ENCODE measurements at places on chromosomes 7 and 10.

DNA sequence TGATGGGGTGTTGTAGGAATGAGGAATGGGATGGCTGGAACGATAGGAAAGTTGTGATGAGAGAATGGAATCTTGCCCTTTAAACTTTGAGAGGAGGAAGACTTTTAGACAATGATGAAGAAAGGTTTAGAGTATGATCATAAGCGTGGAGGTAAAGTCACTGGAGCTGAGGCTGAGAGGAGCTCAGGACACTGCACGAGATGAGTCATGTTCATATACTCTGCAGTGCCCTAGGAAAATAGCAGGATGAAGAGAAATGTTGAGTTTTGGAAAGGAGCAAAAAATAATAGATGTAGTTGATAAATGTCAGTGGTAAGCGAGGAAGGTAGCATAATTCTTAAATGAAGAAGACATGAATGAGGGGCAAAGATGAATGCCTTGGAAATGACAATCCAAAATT is 28.3 kb upstream of the CUL1 start:
- no peak for DNase-seq

- DNase-seq: peak; percentile 17
Measured at GRCh38 chr7:144404946-144405345, 1.5 kb upstream of the NOBOX start.

- peak; percentile 18 for DNase-seq
Measured at GRCh38 chr10:86900955-86901354, 56.5 kb downstream of the MMRN2 start.

GRCh38 chr7:111568419-111568818 is 6.1 kb upstream of the IMMP2L start:
- no peak for DNase-seq

DNA sequence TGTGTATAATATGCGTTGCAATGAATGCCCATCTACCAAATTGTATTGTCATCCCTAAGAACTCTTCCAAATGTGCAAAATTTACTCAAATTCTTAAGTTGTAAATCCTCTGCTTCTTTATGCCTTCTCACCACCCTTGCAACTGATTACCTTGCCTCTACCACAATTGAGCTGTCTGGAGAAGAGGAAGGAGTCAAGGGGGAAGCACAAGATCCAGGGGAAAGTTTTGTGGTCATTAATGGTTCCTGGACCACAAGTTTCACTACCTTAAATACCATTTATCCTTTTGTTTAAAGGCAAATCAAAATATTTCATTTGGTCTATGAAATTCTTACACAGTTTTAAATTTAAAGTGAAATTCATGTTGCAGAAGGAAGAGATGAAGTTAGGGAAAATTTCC is 16.7 kb downstream of the CRPPA start:
- DNase-seq: no peak

GRCh38 chr10:99560277-99561126 is 27.8 kb downstream of the NKX2-3 start:
- DNase-seq: peak; percentile 17

GRCh38 chr7:128794020-128794419 is 2.3 kb downstream of the CCDC136 start:
- no peak for DNase-seq

GRCh38 chr7:26193432-26194207 is 6.9 kb downstream of the HNRNPA2B1 start:
- DNase-seq: no peak

GRCh38 chr10:62844280-62845011 is 28.3 kb upstream of the EGR2 start:
- no peak for DNase-seq

DNA sequence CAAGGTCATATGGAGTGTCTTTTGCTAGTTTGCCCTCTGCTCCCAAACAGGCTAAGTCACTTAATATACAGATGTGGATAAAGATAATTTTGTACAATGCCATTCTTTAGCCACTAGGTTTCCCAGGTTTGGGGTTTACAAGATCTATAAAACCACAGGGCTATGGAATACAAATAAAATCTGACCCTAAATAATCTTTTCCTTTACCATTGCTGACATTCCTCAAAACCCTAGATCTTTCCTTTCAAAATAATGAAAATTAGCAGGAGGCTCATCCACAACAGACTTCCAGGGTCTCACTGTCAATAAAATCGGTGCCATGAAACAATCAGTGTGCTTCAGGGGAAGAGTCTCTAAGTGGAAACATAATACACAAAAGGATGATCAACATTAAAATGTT is 148.4 kb downstream of the CPEB3 start:
- DNase-seq: no peak

DNA sequence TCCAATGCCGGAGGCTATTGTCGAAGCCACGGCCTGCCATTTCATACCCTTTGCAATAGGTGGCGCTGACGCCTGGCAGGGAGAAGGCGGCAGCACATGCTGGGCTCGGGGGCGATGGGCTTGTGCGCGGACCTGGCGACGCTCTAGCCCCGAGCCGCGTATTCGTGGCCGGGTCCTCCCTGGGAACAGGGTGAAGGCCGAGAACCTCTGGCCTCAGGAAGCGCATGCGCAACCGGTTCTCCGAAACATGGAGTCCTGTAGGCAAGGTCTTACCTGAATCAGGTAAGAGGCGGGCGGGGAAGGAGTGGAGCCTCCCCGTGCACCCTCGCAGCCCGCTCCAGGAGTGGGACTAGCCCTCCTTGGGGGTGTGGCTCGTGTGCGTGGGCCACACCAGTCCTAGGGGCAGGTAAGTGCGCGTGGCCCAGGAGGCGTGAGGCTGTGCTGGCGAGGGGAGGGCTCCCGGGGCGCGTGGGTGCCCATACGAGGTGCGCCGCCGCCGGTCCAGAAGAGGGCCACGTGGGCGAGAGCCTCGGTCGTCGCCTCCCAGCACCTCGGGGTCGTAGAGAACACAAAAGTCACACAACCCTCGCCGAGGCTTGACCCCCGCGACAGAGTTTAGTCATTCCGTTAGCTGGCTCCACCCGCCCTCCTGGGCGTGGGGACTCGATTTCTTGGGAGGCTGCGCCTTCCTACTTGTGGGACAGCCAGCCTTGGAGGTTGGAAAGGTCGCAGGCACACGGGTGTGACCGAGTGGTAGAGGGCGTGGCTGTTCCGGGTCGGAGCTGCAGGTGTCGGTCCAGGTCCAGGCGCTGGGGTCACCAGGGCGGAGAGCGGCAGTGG is 5.6 kb upstream of the MEST start:
- no peak for DNase-seq

DNA sequence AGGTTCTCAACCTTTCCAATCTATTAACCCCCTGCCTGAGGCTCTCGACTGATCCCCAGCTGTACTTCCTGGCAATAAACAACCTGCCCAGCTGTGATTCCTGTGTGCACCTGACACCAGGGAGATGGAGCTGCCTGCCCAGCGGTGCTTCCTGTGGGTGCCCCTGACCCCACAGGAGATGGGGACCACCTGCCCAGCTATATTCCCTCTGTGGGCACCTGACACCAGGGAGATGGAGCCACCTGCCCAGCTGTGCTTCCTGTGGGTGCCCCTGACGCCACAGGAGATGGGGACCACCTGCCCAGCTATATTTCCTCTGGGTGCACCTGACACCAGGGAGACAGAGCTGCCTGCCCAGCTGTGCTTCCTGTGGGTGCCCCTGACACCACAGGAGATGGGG is 184.0 kb downstream of the DIP2C start:
- DNase-seq: no peak

DNA sequence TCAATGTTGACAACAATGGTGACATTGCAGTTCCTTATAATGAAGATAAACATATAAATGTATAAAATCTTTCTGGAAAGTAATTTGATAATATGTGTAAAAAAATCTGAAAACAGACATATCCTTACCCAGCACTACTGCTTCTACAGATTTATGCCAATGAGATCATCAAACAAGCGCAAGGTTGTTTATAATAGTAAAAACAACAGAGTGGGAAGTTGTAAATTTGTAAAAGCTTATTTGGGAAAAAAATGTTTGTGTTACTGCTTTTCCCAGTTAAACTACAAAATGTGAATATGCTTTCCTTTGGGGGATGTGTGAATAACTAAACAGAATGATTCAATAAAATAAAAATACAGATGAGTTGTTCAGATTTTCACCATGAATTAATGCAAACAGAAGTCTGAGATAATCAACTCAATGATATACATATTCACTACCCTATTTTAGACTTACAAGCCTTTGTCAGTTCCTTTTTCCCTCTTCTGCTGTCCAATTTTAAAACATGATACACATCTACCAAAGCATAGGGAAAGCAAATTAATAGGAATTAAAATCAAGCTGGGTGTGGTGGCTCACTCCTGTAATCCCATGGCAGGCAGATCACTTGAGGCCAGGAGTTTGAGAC is 82.1 kb downstream of the USP6NL start:
- DNase-seq: no peak

DNA sequence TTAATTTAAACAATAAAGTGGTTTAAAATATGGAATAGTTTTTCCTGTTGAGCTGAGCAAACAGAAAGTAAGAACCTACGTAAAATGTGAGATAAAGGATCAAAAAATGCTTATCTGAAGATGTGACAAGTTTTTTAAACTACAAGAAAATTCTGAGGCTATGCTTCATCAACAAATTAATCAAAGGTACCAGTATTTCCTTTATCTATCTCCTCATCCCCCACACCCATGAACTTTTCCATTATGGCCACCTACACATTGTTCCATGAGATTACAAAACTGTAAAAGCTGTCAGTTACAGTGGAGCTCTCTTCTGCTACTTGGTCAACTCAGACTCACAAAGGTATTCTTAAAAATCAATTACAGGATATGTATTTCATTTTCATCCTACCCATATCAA is 77.4 kb downstream of the ARHGAP12 start:
- no peak for DNase-seq

DNA sequence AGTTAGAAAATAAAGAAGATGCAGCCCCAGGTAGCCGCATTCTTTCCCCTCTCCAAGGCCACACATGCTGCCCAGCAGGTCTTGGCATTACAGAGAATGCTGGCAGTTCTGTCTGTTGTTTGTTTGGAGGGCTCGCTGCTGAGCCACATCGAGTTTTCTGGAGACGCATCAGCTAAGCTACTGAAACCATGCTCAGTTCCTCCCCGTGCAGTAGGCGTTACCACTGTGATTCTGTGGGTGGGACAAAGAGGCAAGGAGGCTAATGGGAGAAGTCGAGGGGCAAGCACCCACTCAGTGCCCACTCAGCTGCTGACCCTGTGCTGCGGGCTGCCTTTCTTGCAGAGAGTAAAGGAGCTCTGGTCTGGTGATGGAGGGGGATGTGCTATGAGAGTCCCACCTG is 15.5 kb upstream of the GTPBP4 start:
- DNase-seq: no peak

DNA sequence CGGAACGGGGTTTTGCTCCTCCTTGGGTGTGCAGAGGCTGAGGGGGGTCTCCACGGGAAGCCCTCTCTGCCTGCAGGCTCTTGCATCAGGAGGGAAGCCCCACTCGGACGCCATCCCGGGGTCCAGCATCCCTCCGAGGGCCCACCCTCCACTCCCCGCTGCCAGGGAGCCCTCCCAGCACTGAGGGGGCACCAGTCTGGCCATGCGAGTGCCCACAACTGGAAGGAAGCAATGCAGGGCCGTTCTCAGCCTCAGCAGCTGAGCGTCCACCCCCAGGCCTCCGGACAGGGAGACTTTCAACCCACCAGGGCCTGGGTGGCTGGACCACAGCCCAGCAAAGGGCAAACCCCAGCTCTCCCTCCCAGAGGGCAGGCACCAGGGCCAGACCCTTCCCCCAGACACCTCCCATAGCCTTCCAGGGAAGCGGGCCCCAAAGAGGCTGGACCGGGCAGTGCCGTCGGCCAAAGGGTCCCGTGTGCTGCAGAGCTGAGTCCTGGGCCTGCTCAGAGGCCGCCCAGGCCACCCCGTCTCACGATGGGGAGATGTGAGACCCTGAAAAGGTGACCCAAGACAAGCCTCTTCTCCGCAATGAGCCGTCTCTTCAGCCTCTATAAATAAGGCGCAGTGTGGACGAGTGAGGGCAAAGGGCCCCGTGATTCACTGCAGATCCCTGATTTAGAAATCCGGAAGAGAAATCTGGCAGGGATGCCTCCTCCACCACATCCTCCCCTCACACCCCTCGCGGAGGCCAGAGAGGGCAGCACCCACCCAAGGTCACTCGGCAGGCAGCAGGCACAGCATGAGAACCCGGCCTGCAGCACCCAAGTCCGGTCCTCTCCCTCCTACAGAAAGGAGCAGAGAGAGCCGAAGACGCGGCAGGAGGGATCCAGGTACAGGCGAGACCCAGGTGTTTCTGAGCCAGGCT is 81.9 kb upstream of the DNAAF5 start:
- no peak for DNase-seq

DNA sequence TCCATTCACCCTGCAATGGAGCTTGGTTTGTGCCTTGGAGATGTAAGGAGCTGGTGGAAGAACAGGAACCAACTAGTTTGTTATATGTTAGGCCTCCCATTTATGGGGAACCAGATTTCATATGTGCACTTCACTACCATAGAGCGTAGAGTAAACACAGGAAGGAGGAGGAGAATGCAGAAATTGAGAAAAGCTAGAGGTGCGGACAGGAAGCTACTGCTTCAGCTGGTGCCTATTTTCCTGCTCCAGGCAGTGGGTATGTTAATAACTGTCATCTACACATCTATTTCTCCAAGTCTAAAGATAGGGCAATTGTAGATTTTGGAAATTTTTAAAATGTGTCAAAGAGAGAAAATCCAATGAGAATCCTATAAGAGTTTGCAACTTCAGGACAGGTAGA is 482.2 kb downstream of the PLXDC2 start:
- DNase-seq: no peak

DNA sequence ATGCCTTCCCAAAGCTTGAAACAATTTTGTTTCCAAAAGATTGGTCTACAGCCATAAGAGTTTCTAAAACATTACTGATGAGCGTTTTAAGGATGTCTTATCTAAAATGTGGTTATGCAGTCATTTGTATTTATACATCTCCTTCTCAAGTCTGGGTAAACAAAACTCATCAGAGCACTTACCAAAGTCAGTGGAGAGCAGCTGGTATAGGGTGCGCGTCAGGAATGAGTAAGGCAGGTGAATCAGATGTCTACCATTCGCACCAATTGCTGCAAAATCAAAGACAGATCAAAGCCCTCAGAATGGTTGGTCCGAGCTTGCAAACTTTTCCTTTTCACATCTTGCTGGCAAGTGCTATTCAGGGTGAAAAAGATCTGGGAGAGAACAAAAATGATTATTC is 65.6 kb upstream of the FAM171A1 start:
- no peak for DNase-seq

- no peak for DNase-seq
Measured at GRCh38 chr7:11579141-11579540, 252.9 kb downstream of the THSD7A start.

DNA sequence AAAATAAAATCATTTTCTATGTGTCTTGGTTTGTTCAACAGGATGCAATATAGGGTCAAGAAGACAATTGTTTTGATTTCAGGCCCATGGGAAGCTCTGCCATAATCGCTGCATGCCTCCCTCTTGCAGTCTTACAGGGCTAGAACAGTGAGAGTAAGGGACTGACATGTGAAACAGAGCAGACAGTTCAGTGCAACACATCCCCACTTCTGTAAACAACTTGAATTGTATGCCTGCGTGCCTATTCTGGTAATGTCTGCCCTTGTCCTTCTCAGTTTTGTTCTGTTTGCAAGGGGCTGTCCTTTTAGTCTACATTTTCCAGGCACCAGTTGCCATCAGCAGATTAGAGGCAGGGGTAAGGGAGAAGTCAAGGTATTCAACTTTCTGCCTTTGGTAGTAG is 34.8 kb upstream of the GPR37 start:
- no peak for DNase-seq

Data from fibroblast of the conjunctiva (primary cell).